Ovary (tissue), 10 donors: ENCODE measurements at places on chromosomes 1 and 21. TPM values are rescaled to one million over a fixed set of nuclear protein-coding genes. Genes with fewer than 3 reads are reported as not detected.
A peak's percentile ranks its signal among the peaks of the same experiment; 100 is the strongest.

Gene SDCCAG8
- 29.1 TPM for total RNA-seq

Gene B3GALT2
- 6.3 TPM for total RNA-seq

Gene LGR6
- total RNA-seq: 0.24 TPM

Gene KISS1
- total RNA-seq: not detected

Gene LCE3E
- not detected for total RNA-seq

Gene TENT5C
- total RNA-seq: 10.2 TPM

Gene DMRTA2
- total RNA-seq: 0.11 TPM

DNA sequence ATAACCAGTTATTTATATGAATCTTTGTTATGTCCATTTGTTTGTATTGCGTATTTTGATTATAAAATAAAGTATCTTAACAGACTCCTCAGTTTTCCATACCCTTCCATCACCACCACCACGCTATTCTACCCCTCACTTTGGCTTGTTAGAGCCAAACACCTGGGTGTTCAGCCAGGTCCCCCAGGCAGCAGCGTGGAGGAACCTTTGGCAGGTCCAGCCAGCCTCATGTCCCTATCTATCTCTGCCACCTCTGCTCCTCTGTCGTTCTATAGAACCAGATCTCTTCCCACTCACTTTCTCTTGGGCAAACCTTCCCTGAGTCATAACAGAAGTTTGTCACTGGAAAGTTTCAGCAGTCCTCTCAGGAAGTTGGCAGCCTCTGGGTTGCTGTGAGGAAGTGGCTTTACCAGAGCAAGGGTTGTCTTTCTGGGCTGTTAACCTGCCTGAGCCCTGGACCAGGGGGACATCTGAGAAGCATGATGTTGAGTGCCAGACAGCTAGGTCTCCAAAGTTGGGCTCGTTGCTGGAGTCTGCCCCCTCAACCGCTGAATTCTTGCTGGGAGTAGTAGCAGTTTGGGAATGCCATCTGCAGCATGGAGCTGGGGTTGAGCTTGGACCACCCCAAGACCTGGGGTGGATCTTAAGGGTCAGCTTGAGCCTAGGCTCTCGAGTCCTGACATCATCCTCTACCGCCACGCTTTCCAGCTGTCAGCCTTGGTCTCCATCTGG lies 996 bp upstream of the SH3BGRL3 start:
- peak; percentile 28 for DNase-seq

DNA sequence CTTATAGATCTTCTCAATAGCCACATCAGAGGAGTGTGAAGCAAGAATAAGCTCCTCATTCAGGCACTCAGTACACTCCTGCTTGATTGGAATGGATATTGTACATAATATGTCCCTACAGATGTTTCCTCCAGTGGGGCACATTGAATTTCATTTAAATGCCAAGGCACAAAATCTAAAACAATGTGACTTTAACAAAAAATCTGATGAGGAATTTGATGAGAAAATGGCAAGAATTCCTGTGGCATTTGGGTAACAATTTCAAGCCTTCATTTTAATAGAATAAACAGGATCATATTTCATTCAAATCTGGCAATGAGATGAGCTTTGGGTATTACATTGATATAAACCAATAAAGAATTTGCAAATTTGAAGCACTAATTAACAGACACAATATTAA lies 307.7 kb upstream of the PKN2 start:
- DNase-seq: no peak

DNA sequence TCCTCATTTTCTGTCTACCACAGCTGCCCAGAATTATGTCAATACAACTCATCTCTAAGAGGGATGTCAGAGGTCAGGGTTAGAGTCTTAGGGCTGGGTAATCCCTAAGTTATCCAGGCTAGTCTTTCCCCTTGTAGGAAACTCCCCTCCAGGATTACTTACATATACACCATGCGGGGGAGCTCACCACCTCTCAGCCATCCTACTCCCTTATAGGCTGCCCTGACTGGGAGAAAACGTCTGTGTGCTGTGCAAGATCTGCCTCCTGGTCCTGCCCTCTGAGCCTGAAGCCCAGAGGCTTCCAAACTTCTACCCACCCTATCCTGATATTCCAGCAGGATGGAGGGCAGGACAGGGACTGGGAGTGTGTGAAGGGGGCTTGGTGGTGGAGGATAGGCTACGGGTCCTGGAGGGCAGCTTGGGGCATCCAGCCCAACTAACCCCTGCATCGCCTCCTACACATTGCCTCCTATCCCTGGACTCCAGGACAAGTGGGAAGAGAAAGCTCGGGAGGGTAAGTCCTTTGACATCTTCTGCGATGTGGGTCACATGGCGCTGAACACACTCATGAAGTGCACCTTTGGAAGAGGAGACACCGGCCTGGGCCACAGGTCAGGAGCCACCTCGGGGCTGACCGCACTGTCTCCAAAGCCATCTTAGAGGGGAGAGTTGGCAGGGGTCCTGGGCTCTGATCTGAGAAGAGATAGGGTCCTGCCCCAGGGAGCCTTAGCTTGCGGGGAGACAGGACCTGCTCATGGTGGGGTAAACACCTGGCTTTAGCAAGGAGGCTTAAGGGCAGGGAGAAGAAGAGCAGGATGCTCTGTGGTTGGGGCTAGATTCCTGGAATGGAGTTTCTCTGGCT lies 14.4 kb downstream of the CYP4B1 start:
- DNase-seq: no peak

DNA sequence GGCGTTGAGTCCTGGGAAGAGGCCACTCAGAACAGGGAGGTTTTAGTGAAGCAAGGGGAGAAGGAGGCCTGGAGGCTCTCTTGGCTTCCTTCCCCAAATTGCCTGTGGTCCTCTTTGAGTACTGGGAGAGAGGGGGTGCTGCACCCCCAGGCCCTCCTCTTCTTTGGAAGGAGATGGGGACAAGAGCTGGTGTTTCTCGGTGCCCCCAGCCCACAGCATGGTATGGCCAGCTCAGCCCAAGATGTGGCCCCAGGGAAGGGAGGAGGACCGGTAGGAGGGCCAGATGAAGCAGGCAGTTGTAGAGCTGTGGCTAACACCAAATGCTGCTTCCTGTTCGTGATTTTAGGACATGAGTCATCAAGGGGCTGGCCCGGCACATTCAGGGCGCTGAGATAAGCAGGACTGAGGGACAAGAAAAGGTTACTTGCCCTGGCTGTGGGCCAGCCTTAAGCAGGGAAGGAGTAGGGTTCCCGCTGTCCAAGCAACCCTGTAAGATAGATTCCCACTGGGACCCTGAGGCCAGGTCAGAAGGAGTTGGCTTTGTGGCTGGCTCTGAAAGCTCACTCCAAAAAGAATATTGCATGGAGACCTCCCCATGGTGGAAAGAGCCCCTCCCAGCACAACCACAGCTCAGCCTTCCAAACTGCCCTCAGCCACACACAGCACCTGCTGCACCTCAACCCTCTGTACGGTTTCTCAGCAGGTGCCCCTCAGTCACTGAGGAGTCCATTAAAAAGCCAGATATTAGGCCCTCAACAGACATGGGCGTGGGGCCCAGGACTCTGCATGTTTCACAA lies 4.9 kb upstream of the TNFRSF1B start:
- DNase-seq: peak; percentile 93

- DNase-seq: no peak
These were observed 97.4 kb downstream of the GIPC2 start for GRCh38 chr1:78143152-78143551.

- peak; percentile 56 for DNase-seq
These were observed 54.1 kb downstream of the MRPL37 start for GRCh38 chr1:54254055-54254454.

DNA sequence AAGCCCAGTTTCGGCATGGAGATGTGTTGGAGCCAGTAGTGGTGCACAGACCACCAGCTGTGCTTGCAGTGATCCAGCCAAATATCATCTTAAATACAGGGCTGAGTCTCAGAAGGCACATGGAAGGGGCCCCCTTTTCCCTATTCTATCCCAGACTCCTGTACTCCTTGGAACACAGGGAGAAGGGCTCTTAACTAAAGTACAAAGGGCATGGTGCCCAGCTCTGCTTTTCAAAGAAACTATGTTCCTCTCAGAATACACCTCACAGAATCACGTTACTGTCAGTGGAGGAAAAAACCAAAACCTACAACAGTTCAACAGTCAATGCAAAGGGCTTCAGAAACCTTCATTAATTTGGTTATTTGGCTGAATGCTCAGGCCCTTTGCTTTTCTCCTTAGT lies 180.6 kb upstream of the C1orf105 start:
- no peak for DNase-seq

DNA sequence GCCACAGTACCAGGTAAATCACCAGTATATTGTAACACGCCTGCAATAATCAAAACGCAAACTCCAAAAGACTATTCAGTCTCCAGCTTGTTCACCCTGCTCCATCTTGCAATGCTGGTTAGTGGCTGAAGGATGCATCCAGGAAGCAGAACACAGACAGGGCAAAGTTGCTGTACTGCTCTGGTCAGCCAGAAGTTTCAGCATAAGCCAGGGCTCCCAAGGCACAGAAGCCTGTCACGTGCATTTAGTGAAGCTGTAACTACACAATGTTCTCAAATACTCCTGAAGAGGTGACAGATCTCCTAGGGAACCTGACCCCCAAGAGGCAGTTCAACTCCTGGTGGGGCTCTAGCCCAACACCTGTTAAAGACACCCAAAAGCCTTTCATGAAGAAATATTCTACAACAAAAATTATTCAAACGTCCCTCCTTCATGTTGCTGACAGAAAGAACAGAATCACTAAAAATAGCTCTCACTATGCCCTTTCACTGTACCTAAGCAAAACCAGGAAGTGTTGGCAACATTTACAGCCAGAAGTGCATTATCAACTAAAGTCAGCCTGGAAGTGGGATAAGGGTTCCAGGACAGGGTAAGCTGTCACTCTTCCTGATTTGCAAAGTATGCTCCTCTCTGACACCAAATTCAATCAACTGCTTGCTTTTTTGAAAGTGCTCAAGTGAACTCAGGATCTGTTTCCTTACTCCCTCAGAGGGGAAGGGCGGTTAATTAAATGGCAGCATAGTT lies 52.1 kb downstream of the SLC35D1 start:
- DNase-seq: no peak

DNA sequence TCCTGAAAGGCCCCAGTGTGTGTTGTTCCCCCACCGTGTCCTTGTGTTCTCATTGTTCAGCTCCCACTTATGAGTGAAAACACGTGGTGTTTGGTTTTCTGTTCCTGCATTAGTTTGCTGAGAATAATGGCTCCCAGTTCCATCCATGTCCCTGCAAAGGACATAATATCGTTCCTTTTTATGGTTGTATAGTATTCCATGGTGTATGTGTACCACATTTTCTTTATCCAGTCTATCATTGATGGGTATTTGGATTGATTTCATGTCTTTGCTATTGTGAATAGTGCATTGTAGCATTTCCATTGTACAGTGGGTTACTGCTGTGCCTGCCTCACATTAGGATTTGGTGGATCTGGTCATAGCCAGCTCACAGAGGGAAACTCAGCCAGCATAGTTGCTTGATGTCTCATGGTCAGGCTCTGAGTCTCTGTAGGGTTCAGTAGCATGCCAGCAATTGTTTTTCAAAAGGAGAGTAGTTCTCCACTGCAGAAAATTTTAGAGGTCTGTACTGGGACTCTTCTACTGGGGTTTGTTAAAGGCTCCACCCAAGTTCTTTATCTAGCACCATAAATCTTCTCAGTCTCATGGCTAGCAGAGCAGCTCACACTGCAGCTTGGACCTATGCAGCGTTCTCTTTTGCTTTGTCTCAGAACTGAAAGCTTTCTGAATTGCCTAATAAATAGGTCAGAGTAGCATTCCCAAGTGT lies 41.0 kb downstream of the RUNX3 start:
- no peak for DNase-seq

GRCh38 chr1:109306832-109307273 lies at the start of gene MYBPHL:
MYBPHL (minus strand) TSS chr1:109307011; CDS start chr1:109306991, 20 bp downstream.
- no peak for DNase-seq

DNA sequence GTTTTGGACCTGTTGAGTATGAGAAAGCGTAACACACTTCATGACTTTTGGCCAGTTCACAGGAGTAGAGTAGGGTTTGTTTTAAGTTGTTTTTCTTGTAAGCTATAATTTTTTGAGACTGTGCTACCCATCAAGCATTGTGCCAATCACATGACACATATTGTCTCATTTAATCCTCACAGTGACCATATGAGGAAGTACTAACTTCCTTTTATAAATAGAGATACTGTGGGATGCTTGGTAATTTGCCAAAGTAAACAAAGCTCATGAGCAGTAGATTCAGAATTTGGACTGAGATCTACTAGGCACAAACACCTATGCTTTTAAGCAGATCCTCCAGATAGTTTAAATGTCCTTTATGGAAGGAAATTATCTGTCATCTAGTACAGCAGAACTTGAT lies 178.3 kb downstream of the CACNA1E start:
- DNase-seq: no peak

DNA sequence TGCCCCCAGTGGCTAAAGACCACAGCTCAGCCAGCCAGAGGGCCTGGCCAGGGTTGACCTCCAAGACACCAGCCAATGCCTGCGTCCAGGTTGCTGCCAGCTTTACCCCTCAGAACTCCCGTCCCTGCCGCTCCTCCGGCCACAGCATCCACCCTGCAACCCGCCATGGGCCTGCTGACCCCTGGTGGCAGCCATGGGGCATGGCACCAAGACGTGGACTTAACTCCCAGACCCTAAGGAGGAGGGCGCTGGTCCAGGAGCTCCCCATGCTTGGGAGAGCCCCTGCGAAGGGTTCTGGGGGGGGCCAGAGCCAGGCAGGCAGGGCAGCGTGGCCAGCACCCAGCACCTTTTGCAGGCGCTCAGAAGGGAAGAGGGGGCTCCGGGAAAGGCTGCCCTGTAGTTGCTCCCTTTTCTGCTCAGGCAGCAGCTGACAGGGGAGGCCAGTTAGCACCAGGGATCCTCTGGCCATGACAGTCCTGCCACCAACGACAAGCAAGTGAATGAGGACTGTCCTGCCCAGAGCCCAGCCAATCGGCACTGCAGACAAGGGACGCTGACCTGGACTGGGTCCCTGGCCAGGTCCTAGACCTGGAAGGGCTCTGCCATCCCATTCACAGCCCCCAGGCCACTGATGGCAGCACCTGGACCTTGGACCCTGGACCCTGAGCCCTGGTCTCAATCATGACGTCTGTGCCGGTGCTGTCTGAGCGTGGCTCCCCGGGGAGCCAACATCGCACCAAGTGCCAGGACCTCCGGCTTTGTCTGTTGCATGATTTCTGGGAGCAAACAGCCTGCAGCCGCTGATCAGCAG lies 246.2 kb downstream of the NPHP4 start:
- peak; percentile 64 for DNase-seq

GRCh38 chr1:41673806-41674205 lies 189.3 kb upstream of the EDN2 start:
- peak; percentile 18 for DNase-seq

DNA sequence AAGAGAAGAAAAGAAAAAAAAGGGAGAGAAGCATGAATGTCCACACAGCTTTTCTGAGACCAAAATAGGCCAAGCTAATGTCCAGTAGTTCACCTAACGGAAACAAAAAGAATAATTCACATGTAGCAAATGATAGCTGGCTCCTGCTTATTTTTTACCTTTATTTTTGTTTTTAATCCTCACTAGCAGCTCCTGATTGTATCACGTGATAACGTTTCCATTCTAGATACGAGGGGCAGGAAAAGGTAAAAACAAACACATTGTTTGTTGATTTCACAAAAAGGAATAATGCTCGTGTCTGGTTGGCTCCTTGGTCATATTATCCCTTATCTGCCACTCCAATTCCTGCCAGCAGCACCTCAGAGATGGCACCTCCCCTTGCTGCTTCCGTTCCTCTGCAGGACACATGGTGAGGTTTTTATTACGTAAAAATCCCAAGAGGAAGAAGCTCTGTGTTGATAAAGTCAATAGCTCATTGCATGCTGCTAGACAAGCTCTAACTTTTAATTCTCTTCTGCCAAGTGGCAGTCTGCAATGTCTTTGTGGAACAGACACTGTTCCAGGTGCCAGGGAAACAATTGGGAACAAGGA lies 201.7 kb downstream of the CRB1 start:
- DNase-seq: no peak
